ENCODE measurements at places on chromosomes 4 and X.

GRCh38 chr4:87041141-87041540, 106.3 kb downstream of the AFF1 start:
- DNase-seq, result no peak

DNA sequence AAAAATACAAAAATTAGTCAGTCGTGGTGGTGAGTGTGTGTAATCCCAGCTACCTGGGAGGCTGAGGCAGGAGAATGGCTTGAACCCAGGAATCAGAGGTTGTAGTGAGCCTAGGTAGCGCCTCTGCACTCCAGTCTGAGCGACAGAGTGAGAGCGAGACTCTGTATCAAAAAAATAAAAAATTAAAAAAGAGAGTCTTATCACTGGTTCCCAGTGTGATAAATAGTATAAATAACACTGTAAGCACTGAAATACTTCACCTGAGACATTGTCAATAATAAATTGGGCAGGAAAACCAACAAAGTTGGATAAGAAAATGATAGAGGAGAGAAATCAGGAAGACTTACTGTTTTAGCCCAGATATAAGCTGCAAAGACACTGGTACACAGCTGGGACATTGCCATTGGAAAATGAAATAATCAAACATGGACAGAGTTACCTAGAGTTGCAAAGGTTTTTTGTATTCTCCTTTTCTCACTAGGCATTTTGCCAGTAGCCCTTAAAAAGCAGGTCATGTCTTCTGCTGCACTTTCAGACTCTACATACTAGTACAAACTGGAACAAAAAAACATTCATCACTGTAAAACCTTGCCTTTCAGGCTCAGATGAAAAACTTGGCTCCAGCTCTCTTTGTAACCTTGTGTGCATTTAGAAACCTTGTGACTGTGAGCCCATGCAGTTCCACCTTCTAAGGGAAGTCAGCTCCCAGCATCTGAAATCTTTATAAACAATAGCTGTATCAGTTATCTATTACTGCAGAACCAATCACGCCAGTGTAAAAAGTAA, 55.0 kb upstream of the PPP1R2C start:
- DNase-seq, result no peak

- no peak for DNase-seq
Observed at GRCh38 chrX:118974908-118975671, 672 bp downstream of the LONRF3 start.

DNA sequence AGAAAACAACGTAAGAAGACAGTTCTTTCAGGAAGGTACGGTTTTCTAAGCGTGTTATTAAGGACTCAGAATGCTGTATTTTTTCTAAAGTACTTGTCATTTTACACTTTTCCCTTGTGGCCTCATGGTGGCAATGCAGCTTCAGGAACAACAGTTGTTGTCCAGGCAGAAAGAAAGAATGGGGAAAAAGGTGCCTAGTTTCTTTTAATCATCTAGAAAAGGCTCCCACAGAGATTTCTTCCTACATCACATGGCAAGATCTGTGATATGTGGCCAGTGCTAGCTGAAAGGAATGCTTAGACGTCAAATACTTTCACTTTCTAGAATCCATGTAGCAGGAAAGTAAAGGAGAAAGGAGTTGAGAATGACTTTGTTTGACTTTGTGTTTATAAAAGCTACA, 49.0 kb upstream of the TRAM1L1 start:
- peak; percentile 44 for DNase-seq
